ENCODE measurements at places on chromosomes 12 and 14.

DNA sequence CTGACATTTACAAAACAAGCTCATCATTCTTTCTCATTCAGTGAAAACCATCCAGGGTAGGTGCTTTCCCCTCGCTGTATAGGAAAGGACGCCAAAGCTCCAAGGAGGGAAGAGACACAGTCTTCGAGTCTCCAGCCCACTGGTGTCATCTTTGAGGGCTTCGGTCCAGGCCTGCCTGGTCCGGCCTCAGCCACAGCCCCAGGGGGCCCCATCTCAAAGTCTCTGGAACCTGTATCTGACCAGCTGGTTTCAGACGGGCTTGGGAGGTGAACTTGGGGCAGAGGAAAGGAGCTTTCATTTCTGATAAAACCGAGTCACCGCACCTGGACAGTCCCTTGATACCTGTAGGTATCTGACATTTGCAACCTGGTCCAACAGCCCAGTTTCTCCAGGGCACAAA lies 229.5 kb upstream of the RTL1 start:
- no peak for DNase-seq

GRCh38 chr12:72748971-72749370 lies 476.8 kb downstream of the TRHDE start:
- DNase-seq, result no peak

GRCh38 chr12:114746297-114747011 lies 62.5 kb upstream of the TBX3 start:
- DNase-seq, result no peak

GRCh38 chr14:102691763-102692162 lies 85.5 kb upstream of the TRAF3 start:
- peak; percentile 23 for DNase-seq

DNA sequence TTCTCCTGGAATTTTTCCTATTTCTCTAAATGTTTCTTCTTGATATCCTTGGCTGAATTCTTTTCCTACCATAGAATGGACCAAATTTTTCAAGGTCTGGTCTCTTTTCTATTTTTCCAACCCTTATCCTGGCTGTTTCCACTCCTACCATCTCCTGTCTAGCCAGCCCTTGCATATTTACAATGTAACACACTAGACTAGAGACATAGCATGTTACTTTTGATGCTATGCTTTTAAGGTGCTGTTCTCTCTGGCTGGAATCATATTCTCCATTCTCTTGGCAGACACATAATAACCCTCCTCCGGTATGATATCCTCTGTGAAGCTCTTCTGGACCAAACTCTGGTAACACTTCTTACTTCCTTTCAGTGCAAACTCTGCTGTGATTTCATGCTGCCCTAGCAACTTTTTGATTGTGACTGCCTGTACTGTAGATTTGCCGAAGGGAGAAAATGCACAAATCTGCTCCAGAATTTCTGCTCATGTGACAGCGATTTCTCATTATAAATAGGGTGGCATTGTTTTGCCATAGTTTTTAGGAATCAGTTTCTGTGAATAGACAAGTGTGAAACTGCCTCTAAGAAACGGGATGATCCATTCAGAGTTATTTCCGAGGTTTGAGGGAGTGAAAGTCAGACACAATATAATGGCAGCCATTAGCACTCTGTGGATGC lies 284.4 kb downstream of the MDGA2 start:
- DNase-seq, result no peak

DNA sequence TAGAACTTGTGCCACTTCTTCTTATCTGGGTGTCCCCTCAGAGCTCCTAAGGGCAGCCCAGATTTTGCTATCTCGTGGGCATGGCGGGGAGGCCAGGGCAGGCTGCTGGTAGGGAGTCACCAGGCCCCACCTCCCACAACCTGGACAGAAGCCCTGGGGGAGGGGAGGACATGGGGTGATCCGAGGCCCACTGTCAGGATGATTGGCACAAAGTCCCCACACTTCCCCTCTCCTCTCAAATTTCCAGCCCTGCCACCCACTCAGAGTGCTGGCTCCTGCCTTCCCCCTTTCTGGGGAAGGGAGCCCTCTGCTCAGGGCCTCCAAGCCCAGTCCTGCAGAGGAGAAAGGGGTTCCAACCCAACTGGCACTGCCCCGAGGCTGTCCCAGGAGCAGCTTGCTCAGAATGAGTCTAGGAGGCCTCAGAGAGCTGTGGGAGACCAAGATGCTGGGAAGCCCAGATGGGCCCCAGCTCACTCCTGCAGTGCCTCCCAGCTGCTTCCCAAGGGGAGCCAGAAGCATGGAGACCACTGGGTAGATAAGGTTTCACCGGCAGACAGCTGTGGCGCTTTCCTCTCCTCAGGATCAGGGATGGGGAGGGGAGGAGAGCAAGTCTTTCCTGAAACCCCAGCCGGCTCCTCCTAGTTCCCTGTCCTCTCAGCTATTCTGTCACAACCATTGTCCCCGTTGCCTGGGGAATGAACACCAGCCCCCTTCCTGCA lies 82.8 kb downstream of the B4GALNT3 start:
- no peak for DNase-seq

DNA sequence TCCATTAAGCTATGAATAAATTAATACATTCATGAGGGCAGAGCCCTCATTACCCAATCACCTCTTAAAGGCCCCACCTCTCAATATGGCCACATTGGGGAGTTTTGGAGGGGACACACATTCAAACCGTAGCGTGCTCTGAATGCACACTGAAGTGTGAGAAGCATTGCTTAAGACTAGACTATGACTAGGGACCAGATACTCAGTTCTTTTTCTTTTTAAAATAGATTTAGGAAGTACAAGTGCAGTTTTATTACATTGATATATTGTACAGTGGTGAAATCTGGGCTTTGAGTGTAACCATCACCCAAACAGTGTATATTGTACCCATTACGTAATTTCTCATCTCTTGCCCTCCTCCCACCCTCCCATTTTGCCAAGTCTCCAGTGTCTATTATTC lies 21.0 kb upstream of the JDP2 start:
- DNase-seq, result no peak
